Stimulated activated CD8-positive, alpha-beta memory T cell treated with anti-CD3 and anti-CD28 coated beads, Interleukin-7, amount 100 ng/mL, for 24 hours (primary cell): ENCODE measurements at places on chromosomes 4 and X.
A peak's percentile ranks its signal among the peaks of the same experiment; 100 is the strongest.

DNA sequence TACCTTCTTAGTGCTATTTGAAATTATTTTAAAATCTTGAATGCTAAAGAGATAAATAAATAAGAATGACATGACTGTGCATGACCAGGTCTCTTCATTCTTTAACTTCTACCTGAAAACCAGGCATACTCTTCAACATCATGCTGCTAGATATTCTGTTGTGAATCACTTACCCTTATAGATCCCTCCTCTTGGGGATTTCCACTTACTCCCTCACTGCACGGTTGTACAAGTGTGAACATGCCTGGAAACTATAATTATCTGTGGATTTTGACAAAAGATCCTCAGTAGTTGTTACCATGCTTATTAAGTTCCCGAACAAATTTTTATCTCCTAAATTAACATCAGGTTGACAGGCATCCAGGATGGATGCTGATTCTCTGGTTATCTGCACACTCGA lies 54.3 kb downstream of the ADGRL3 start:
- DNase-seq, result no peak

GRCh38 chr4:108118505-108118904 lies 50.2 kb downstream of the LEF1 start:
- DNase-seq, result no peak

DNA sequence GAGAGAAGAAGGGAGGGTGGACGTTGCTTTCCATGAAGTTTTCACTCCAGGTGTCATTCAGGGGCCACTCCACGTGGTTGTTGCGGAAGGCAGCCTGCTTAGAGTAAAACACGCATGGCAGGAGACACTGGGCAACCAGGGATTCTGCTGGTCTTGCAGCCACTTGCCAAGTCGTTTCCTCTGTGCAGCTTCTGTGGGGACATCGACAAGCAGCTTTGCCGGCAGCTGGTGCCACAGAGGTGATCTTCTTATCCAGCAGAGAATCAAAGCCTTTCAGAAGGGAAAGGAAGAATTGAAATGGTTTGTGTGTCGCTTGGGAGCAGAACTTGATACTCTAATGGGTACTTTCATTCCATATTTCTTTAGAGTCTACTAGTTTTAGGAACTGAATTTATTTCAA lies 867.1 kb upstream of the TENM3 start:
- DNase-seq, result no peak

DNA sequence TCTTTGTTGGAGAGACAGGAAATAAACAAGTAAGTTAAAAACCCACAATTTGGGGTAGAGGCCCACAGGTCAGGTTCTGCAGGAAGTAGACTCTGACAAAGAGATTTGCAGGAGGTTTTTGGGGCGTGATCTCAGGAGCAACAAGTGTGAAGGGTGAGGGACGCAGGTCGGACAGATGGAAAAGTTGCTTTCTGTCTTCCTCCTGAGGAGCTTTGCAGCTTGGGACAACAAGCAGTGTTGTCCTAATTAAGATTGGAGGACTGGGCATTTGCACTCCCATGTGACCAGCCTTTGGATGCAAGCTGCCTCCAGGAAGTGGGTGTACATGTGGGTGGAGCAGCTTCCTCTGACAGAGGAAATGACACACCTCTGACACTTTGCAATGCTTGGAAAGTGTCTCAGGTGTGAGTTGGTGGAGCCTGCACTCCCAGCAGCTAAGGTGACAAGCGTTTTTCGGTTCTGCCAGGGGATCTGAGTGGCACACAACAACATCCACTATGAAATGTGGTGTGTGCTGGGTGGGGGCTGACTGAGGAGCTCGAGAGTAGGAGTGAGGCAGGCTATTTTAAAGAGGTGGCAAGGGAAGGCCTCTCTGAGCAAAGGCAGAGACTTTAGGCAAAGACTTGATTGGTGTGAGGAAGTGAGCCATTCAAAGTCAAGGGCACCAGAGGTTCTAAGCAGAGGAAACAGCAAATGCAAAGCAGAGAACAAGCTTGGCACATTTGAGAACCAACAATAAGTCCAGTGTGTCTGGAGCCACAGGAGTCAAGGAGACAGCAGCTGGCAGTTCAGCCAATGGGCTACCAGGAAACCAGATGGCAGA lies 339.8 kb upstream of the GATB start:
- DNase-seq, result peak; percentile 36

DNA sequence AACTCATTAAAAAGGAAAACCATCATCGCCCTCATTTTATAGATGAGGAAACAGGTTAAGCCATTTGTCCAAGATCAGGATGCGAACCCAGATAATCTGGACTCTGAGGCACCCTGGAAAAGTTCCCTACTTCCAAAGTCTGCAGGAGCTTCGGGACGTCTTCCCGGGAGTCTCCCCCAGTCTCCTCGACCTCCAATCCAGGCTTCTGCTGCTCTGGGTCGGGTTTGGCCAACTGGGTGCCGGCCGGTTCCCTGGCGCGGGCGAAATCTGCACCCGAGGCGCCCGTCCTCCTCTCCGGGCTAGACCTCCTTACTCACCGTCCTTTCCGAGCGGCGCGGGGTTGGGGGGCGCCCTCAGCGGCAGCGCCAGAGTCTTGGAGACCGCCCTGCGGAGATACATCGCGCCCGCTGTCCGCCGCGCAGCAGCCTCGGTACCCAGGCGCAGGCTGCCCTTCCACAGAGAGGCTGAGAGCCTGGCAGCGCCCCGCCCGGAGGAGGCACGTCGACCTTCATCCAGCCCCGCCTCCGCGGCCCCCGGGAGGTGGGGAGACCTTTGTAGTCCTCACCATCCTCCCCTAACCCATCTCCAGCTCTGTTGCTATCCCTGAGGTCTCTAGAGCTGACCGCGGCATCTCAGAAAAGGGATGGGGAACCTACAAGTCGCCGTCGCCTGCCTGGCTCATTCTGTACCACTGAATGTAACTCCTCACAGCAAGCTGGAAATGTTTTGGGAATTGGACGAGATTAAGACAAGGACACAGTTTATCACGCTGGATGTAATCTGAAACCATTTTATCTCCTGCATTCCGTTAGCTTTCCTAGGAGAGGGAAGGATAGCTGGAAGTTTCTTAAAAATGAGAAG lies at the start of gene MGARP:
TSS of gene MGARP (minus strand) at position 466 of the 861 bp plus-strand sequence. CDS start at position 399, 67 bp downstream.
- no peak for DNase-seq

DNA sequence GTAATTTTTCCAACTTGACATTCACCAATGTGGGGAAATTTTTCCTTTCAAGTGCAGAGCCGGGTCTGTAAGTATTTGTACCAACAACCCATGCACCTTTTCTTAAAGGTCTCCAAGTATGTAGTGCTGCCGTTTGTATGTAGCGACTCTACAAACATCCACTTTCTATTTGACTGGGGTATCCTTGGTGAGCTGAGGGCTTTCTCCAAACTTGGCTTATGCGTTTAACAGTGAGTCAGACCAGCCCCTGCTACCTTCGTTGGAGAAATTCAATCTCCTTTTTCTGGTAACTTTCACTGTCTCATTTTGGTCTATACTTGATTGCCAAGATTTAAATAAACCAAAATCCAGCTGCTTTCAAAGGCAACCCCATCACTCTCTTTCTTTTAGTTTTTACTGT lies 34.9 kb downstream of the MGST2 start:
- DNase-seq, result no peak

DNA sequence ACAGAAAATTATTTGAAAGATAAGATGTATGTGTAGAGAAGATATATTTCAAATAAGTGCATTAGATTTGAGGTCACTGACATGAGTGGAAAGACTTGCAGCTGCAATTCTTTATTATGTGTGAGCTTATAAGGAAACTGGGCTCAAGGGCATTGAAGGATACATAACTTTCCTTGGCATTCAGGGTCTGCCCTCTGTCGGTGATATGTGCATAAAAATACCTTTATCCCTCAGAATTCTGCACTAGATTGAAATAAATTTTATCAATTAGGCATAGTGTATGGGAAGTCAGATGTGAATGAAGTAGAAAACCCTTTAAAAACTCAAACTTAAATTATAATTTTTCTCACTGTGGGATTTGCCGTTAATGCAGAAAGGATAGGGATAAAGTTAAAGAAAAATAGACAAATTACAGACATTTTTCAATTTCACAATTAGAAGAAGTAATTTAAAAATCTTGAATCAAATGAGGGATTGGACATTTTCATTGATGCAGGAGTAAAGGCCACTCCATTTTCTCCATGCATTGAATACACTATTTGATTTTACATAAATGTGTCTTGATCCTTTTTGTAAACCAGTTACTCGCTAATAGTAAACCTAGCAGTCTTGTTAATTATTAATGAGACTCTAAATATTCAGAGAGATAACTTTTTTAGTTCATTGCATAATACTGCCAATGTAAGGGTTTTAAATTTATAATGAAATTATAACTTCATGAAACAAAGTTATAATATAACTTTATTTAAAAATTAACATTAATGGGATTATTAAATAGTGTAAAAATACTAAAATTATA lies 21.0 kb upstream of the ETNPPL start:
- DNase-seq, result no peak

GRCh38 chr4:3871881-3872833 lies 106.0 kb downstream of the ADRA2C start:
- no peak for DNase-seq

DNA sequence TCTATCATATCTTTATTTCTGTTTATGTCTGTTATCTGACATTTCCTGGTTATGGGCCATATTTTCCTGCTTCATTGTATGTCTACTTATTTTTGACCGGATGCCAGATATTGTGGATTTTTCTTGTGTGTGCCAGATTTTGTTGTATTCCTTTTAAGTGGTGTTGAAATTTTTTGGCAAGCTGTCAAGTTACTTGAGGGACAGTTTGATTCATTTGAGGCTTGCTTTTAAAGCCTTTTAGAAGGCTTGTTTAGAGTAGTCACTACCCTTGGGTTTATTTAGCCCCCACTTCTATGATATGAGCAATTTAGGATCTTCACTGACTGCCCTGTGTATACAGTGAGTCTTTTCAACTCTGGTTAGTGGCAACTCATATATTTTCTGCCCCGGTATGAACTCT lies 29.2 kb upstream of the NPY2R start:
- no peak for DNase-seq

GRCh38 chrX:14590216-14590615 lies 60.9 kb downstream of the GLRA2 start:
- no peak for DNase-seq

DNA sequence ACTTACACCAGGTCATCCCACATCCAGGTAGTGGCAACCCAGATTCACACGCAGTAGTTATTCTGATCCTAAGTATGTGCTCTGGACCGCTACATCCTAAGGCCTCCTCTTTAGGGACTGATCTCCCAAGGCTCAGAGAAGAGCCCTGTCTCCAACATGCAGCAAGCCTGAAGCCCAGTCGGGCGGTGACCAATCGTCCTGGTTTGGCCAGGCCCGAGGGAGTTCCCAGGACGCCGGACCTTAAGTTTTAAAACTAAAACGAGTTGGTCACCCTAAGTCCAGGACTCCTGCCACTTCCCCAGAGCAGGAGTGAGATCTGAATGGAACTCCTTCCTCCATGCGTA lies 385 bp downstream of the LYAR start:
- DNase-seq, result no peak

DNA sequence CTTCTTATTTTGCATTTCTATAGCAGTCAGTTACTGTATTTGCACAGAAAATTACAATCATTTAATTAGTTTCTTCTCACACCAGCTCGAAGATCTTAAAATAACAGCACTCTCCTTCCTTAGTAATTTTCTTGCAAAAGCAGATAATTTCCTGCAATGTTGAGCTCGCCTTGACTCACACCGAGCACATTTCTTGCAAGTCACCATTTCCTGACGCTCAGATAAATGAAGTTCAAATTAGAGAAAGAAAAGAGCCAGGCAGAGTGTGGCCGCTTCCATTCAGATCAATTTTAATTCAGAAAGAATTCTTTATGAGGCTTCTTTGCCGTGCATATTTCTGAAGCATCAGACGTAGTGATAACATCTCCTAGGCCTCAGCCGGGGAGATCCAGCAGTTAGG lies 10.1 kb downstream of the SORCS2 start:
- no peak for DNase-seq

GRCh38 chr4:169063441-169063840 lies 53.4 kb upstream of the CBR4 start:
- no peak for DNase-seq

DNA sequence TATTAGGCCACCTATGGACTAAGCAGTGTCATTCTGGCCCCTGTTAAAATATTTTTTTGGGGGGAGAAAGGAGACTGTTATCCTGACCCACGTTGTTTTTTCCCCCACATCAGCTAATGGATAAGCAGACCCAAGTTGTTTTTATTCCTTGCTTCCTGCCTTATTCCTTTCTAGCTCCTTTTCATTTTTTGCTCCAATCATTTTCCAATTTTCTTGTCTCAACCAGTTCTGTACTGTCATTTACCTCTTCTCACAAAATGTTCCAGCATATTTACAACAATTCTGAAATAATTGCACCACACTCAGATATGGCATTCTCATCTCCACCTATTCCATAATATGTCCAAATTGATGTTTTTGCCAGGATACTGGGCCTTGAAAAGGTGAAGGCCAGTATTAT lies 150.3 kb downstream of the NEXMIF start:
- no peak for DNase-seq

DNA sequence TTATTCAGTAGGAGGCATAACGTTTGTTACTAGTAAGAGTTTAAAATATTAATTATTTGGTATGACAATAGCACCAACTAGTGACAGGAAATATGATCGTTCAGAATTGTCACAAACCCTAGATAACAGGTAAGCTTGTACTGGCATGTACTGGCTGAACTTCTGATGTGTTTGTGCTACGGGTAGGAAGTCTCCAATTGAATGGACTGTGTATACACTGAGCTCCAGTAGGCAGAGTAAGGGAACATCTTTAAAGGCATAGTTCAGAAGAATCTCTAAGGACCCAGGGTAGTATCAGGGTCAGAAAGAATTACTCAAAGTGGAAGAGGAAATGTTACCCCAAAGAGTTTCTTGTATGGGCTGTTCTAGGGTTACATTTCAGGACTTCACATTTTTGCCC lies 230.4 kb downstream of the EDA2R start:
- DNase-seq, result no peak

- DNase-seq, result no peak
Measured at GRCh38 chrX:125004799-125005198, 314.9 kb upstream of the TEX13C start.

GRCh38 chrX:33194876-33195433 lies 16.4 kb downstream of the DMD start:
- DNase-seq, result no peak

DNA sequence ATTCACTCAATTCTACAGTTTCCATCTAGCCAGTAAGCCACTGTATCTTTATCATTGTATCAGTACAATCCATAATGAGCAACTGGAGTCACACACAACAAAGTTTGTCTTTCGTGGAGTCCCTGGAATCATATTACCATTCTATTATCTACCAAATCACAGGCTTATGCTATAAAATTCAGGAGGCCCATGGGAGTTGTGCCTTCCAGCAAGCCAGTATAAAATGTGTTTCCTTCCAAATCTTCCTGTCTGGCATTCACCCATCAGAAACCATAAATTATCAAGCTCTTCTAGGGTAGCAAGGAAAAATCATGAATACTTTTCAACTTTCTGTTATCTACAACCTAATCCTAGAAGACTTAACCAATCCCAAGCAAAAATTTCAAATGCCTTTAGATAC lies 1383.3 kb upstream of the PCDH7 start:
- no peak for DNase-seq

DNA sequence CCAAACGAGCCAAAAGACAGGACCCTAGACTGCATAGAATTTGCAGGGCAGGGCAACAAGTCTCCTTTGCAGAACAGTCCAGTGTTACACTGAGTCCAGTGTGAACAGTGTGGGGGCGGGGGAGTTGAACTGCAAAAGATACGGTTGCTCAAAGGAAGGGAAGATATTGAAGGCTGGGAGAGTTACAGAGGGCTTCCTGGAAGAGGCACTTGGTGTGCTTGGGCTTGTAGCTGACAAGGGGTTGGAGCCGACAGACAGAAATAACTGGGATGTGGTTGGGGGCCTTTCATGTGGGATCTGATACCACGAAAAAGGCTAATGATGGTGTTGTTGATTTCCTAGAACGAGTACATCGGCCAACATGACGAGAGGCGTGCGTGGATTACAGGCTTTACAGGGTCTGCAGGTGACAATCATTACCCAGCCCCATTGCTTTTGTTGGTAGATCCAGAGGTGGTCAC lies 6.1 kb downstream of the XPNPEP2 start:
- DNase-seq, result no peak
